B cell (primary cell): ENCODE measurements at places on chromosomes 4 and X. TPM values are rescaled to one million over a fixed set of nuclear protein-coding genes. Genes with fewer than 3 reads are reported as not detected.
A peak's percentile ranks its signal among the peaks of the same experiment; 100 is the strongest.

DNA sequence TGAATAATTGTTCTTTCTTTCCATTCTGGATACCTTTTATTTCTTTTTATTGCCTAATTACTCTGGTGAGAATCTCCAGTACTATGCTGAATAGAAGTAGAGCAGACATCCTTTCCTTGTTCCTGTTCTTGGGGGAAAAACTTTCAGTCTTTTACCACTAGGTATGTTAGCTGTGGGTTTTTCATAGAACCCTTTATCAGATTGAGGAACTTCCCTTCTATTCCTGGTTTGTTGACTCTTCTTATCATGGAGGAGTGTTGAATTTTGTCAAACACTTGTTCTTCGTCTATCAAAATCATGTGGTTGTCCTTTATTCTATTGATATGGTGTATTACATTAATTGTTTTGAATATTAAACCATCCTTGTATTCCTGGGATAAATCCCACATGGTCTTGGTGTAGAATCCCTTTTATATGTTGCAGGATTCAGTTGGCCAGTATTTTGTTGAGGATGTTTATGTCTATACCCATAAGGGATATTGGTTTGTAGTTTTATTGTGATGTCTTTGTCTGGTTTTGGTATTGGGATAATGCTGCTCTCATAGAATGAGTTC, 23.6 kb downstream of the SH3BP2 start:
- H3K36me3 ChIP-seq: peaks cover 41% of the 10 kb centered on the region
- H3K27ac ChIP-seq: peak overlapping the region; percentile 4
- DNase-seq: no peak
- H3K4me1 ChIP-seq: peaks cover 83% of the 10 kb centered on the region

- H3K4me3 ChIP-seq: no peak overlapping the region
- no peaks in the 10 kb centered on the region for H3K36me3 ChIP-seq
- peak; percentile 36 for DNase-seq
- H3K4me1 ChIP-seq: no peaks in the 10 kb centered on the region
- H3K27me3 ChIP-seq: no peaks in the 10 kb centered on the region
Measured at GRCh38 chr4:48290146-48290772, 20.6 kb upstream of the TEC start.

DNA sequence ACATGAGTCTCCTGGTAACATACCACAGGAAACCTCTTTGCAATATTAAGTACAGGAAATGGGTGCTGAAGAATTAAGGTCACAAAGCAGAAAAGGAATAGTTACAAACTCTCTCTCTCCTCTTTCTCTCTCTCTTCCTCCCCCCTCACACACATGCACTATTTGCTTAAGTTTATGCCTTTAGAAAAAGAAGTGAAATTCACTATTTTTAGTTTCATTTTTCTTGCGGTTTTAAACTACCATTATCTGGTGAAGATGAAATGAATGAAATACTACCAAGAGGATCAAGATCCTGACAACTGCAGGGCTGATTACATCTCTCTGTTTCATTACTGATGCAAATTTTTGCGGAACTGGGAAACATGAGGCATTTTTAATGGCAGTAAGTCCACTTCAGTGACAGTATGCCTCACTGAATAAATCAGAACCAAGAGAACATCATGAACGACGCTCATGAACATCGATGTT, 64.3 kb upstream of the FTHL17 start:
- H3K27ac ChIP-seq: no peak overlapping the region
- DNase-seq: peak; percentile 66
- H3K27me3 ChIP-seq: no peaks in the 10 kb centered on the region

- H3K27me3 ChIP-seq: no peaks in the 10 kb centered on the region
- no peaks in the 10 kb centered on the region for H3K36me3 ChIP-seq
- H3K27ac ChIP-seq: no peak overlapping the region
- no peaks in the 10 kb centered on the region for H3K4me1 ChIP-seq
- H3K4me3 ChIP-seq: no peak overlapping the region
Measured at GRCh38 chrX:74431797-74432196, 10.5 kb downstream of the SLC16A2 start.

DNA sequence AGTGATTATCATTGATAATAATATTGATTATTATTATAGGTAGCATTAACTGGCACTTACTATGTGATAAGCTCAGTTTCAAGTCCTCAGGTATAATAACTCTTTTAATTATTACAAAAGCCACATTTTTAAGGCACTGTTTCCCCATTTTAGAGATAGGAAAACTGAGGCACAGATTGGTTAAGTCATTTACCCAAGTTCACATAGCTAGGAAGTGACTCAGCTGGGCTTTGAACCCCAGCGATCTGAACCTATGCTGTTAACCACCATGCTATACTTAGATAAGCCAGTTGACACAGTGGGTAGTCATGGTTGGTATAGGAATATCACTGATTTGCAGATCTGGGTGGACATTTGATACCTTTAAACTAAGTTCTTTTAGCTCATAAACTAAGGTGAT, 110.4 kb downstream of the FRAS1 start:
- DNase-seq: no peak
- H3K4me3 ChIP-seq: no peak overlapping the region
- H3K27ac ChIP-seq: no peak overlapping the region
- no peaks in the 10 kb centered on the region for H3K36me3 ChIP-seq
- H3K4me1 ChIP-seq: no peaks in the 10 kb centered on the region

GRCh38 chrX:47797084-47797483, 39.6 kb upstream of the ZNF81 start:
- H3K36me3 ChIP-seq: no peaks in the 10 kb centered on the region
- no peak for DNase-seq
- no peak overlapping the region for H3K4me3 ChIP-seq
- no peaks in the 10 kb centered on the region for H3K4me1 ChIP-seq
- H3K27ac ChIP-seq: no peak overlapping the region
- H3K27me3 ChIP-seq: no peaks in the 10 kb centered on the region

- H3K4me3 ChIP-seq: no peak overlapping the region
- H3K36me3 ChIP-seq: no peaks in the 10 kb centered on the region
- DNase-seq: no peak
- no peak overlapping the region for H3K27ac ChIP-seq
- H3K27me3 ChIP-seq: no peaks in the 10 kb centered on the region
Measured at GRCh38 chrX:9635803-9636202, 129.8 kb downstream of the GPR143 start.

DNA sequence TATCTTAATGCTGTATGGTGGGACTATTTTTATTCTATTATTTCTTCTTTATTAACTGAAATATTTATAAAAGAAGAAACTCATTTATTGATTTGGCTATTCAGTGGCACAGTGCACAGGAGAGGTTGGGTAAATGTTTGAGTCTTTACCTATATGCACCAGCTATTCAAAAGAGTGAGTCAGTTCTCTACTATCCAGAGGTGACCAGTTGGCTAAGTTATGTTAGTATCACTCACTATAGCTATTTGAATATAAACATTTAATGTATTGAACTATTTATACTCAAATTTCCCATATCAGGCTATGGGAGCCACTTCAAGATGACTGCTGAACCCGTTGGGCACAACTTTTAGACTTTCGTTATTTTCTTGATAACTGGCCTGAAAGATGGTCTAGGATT, 106.1 kb upstream of the VEGFC start:
- no peak for DNase-seq
- H3K27me3 ChIP-seq: no peaks in the 10 kb centered on the region
- H3K4me1 ChIP-seq: no peaks in the 10 kb centered on the region
- H3K27ac ChIP-seq: no peak overlapping the region
- H3K4me3 ChIP-seq: no peak overlapping the region

DNA sequence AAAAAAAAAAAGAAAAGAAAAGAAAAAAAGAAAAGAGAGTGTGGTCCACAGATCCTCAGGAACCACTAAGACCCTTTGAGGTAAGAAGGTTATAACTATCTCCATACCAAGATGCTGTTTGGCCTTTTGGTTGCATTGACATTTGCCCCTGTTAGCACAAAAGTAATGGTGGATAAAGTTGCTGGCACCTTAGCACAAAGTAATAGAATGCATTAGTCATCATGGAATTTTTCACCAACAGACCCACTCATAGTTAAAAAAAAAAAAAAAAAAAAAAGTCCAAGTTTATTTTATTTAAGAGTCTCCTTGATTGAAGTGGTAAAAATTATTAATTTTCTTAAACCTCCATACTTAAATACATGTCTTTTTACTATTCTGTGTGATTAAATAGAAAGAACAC, 78.4 kb upstream of the RBPJ start:
- no peaks in the 10 kb centered on the region for H3K27me3 ChIP-seq
- no peaks in the 10 kb centered on the region for H3K36me3 ChIP-seq
- H3K4me3 ChIP-seq: no peak overlapping the region
- no peak for DNase-seq

DNA sequence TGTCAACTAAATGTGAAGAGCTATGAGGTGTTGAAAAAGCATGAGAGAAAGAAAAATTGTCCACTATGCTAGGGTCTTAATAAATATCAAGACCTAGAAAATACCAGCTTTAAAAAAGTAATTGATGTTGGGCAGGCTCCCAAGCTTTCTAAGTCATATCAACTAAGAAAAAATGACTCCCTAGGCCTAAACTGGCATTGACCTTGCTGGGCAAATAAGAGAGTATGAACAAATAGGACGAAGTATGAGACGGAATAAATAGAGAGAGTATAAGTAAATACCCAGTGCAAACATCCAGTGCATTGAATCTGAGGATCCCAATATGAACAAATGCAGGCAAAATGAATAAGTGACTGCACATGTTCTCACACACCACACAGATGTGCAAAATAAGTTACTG, 3.2 kb downstream of the KDR start:
- no peak overlapping the region for H3K27ac ChIP-seq
- no peak for DNase-seq
- H3K4me3 ChIP-seq: no peak overlapping the region
- no peaks in the 10 kb centered on the region for H3K36me3 ChIP-seq
- peaks cover 20% of the 10 kb centered on the region for H3K27me3 ChIP-seq

GRCh38 chrX:108349210-108349609, 89.0 kb downstream of the COL4A6 start:
- H3K4me1 ChIP-seq: no peaks in the 10 kb centered on the region
- no peak overlapping the region for H3K27ac ChIP-seq
- H3K4me3 ChIP-seq: no peak overlapping the region
- DNase-seq: no peak

- H3K4me1 ChIP-seq: peaks cover 4% of the 10 kb centered on the region
- H3K36me3 ChIP-seq: no peaks in the 10 kb centered on the region
Measured at GRCh38 chr4:173490817-173491528, 39.1 kb downstream of the HAND2 start.

GRCh38 chr4:20847124-20847747, 147.0 kb downstream of the PACRGL start:
- H3K4me1 ChIP-seq: no peaks in the 10 kb centered on the region
- DNase-seq: no peak
- H3K27ac ChIP-seq: no peak overlapping the region
- no peaks in the 10 kb centered on the region for H3K36me3 ChIP-seq
- H3K4me3 ChIP-seq: no peak overlapping the region

DNA sequence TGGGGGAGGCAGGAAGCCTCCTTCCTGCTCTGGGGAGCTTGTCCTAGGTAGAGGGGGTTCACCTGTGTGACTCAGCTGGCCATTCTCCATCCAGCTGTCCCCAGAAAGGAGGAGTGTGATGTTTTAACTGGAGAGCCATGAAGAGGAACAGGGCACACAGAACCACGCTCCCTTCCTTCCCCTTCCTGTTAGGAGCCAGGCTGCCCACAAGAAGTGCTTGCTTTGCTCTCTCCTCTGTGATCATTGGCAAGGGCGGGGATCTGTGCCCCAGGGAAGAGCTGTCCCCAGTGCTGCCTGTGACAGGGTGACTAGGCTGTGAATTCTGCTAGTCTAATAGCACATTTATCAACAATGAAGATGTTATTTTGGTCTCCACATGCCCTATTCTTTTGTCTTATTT, 169.6 kb upstream of the GATB start:
- DNase-seq: no peak
- no peaks in the 10 kb centered on the region for H3K27me3 ChIP-seq
- H3K4me3 ChIP-seq: no peak overlapping the region
- H3K4me1 ChIP-seq: no peaks in the 10 kb centered on the region
- no peaks in the 10 kb centered on the region for H3K36me3 ChIP-seq
- H3K27ac ChIP-seq: no peak overlapping the region

- no peak for DNase-seq
- H3K27ac ChIP-seq: no peak overlapping the region
- H3K4me1 ChIP-seq: no peaks in the 10 kb centered on the region
- no peak overlapping the region for H3K4me3 ChIP-seq
Measured at GRCh38 chrX:633985-634958, 3.7 kb downstream of the SHOX start.

GRCh38 chrX:113305496-113305895, 464.9 kb upstream of the AMOT start:
- no peak overlapping the region for H3K27ac ChIP-seq
- no peaks in the 10 kb centered on the region for H3K36me3 ChIP-seq
- no peaks in the 10 kb centered on the region for H3K27me3 ChIP-seq
- H3K4me3 ChIP-seq: no peak overlapping the region
- DNase-seq: no peak

DNA sequence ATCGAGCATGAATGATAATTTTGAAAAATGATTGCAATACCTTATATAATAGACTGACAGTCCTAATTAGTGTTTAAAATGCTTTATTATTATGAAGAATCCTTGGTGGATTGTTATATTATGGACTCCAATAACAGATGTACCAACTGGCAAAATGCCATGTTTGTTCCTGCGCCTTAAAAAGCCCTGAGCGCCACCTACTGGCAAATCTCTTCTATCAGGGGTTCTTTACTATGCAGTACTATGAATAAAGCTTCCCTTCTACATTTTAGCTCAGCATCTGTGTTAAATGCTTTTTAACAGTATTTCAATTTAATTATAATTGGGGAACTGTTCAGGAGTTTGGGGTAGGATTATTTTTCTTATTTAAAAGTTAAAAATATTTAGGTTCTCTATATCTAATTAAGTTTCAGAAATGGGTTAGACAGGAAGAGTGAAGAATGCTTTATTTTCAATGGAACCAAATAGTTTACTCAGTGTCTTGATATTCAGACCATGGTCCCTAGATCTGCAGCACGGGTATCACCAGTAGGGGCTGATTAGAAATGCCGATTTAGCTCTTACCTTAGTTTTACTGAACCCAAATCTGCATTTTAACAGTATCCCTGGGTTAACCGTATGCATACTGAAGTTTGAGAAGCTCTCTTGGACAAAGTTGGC, 20.0 kb downstream of the CFAP97 start:
- peak; percentile 85 for DNase-seq
- no peaks in the 10 kb centered on the region for H3K27me3 ChIP-seq
- H3K4me3 ChIP-seq: no peak overlapping the region

GRCh38 chr4:7328913-7329638, 105.7 kb downstream of the PSAPL1 start:
- no peaks in the 10 kb centered on the region for H3K36me3 ChIP-seq
- no peaks in the 10 kb centered on the region for H3K4me1 ChIP-seq
- no peaks in the 10 kb centered on the region for H3K27me3 ChIP-seq
- no peak for DNase-seq
- H3K27ac ChIP-seq: no peak overlapping the region
- no peak overlapping the region for H3K4me3 ChIP-seq

The KCNIP4 gene
- not detected in 2 replicates for polyA plus RNA-seq

The CSTF2 gene
- 7.0 and 7.5 TPM in 2 replicates for polyA plus RNA-seq

The SFRP2 gene
- polyA plus RNA-seq: not detected in 2 replicates

The GRID2 gene
- polyA plus RNA-seq: not detected in 2 replicates

The SPP1 gene
- not detected in 2 replicates for polyA plus RNA-seq

The GABRQ gene
- not detected in 2 replicates for polyA plus RNA-seq

The ZNF157 gene
- polyA plus RNA-seq: 0.28 and 0.52 TPM in 2 replicates

The NSUN7 gene
- 0.56 and 0.75 TPM in 2 replicates for polyA plus RNA-seq

The HELQ gene
- polyA plus RNA-seq: 21.7 and 33.6 TPM in 2 replicates

The NUDT11 gene
- 0.10 and 0.27 TPM in 2 replicates for polyA plus RNA-seq

The ANK2 gene
- polyA plus RNA-seq: 0.04 and 0.16 TPM in 2 replicates
